NCI-H1092 treated with DMSO at 0.1 percent for 48 hours (cell line): ENCODE measurements at places on chromosomes 1 and 21.

GRCh38 chr1:31364561-31365250 is 8.2 kb downstream of the FABP3 start:
- no peak for DNase-seq

DNA sequence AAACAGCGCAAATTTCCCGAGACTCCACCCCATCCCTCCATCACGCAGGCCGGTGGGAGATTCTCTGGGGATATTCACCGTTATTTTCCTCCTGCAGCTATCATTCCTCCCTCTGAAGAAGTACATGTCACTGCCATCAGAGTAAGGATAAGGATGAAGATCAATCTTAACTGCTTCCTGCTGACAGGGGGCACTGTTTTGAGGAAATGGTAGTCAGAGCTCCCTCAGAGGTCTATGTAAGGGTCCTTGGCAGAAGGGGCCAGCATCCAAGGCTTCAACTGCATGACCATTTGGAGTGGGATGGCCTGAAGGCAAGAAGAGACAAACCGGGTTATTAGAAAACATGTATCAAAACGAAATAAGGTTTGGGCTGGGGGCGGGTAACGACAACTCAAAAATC is 111.5 kb downstream of the KCNK1 start:
- no peak for DNase-seq

DNA sequence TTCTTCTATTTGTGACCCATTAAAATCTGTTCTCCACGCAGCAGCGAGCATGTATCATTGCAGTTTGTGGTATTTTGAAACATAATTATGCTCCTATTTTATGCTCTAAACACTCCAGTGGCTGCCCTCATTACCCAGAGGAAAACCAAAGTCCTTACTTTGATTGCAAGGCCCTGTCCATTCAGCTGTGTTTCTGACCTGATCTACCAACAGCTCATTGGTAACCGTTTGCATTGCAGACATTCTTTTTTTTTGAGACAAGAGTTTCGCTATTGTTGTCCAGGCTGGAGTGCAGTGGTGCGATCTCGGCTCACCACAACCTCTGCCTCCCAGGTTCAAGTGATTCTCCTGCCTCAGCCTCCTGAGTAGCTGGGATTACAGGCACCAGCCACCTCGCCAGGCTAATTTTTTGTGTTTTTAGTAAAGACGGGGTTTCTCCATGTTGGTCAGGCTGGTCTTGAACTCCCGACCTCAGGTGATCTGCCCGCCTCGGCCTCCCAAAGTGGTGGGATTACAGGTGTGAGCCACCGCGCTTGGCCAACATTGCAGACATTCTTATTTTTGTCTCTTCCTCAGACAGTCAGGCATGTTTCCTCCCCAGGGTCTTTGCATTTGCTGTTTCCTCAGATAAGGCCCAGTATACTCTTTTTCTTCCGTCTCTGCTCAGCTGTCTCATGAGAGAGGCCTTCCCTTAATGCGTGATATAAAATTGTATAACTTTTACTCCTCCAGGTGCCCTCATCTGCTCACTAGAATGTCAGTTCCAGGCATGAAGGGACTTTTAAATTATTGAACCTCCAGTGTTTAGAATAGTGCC is 32.5 kb downstream of the THRAP3 start:
- DNase-seq, result no peak

- no peak for DNase-seq
Observed at GRCh38 chr1:183903101-183903500, 98.2 kb downstream of the RGL1 start.

- no peak for DNase-seq
Observed at GRCh38 chr1:161834967-161835550, 68.9 kb downstream of the ATF6 start.

DNA sequence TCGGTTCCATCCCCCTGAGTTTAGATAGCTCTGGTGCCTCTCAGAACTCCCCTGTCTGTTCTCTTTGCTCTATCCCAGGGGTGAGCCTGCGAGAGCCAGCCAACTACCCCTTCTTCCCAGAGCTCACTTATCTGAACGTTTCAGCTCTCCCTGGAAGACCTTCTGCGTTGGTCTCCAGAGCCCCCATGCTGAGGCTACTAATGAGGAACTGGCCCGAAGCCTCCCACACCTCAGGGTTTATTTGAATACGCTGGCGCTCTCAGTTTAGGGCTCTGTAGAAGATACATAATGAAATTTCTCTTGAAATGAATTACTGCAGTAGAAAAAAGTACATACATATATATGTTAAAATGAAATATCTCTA is 43.5 kb downstream of the TCEANC2 start:
- no peak for DNase-seq

DNA sequence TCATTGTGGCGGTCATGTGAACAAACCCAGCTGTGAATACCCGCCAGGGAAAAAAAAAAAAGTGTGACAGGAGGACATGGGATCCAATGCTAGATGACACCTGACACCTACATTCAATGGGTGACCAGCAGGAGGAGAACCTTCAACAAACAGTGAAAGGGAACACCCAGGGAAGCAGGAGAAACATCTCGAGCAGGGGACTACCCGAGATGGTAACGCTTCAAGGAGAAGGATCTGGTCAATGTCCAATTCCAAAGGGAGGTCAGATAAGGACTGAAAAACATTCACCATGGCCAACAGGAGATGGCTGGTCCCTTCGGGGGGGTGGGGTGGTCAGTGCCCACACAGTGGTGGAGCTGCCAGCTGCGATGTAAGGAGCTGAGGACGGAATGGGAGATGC is 46.3 kb downstream of the PTPN14 start:
- DNase-seq, result no peak
